AG04450 (cell line): ENCODE measurements at places on chromosomes 6 and 20.

GRCh38 chr6:128474481-128474880, 45.9 kb downstream of the PTPRK start:
- no peak for DNase-seq

DNA sequence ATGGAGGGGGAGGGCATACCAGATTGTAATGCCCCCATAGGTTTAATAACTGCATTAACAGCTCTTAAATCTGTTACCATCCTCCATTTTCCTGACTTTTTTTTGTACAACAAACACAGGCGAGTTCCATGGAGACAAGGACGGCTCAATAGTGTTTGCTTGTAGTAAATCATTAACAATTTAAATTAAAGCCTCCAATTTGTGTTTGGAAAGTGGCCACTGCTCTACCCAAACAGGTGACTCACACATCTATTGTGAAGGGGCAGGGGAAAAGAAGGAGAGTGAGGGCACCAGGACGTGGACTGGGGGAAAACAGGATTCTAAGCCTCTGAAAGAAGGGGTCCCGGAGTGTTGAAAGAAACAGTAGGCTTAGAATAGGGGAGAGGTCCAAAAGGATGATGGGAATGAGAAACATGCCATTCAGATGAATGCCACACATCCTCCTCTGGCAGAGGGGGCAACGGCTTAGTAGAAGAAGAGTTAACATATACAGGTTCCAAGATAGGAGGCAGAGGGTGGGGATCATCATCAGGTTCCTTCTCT, 6.9 kb downstream of the GLYATL3 start:
- no peak for DNase-seq

GRCh38 chr6:155968921-155969320, 513.3 kb upstream of the NOX3 start:
- DNase-seq: no peak

GRCh38 chr6:161618831-161619454, 345.1 kb upstream of the AGPAT4 start:
- no peak for DNase-seq

GRCh38 chr6:163533443-163533842, 118.9 kb downstream of the QKI start:
- peak; percentile 80 for DNase-seq
